ENCODE measurements at places on chromosomes 4 and X.

- no peak for DNase-seq
Measured at GRCh38 chr4:146916479-146917076, 29.1 kb downstream of the TTC29 start.

DNA sequence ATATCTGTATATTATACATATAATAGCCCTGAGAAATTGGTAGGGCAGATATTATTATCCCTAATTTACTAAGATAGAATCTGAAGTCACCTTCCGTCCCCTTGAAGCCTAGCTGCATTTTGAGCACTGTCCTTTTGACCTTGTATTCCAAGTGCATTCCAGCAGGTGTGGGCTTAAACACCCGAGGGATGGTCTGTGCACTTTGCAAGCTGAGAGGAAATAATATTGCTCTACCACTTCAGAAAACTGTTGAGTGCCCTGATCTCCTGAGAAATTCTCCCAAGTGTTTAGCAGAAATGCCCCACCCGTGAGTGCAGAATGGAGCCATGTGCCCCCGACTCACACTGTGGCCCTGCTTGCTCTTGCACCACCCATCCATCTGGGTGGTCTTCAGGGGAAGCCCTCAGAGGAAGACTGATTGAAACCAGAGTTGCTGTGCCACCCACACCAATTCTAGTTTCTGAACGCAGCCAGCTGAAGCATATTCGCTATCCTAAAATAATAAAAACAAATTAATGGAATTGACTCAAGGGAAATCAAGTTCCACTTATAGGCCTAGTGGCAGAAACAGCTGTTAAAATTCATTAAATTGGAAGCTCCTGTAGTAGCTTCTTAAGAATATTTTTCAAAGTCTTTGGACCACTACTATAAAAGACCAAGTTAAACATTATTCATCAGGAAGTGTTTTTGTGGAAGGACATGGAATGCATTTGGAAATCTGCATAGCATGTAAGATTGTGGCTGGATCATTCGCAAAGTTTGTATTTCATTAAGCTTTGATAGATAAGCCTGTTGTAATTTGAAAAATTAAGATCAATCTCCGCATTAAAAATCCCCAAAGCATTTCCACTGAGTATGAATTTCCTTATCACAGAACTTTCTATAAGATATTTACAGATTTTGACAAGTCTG is 41.3 kb upstream of the PRKG2 start:
- no peak for DNase-seq

- no peak for DNase-seq
Measured at GRCh38 chr4:168524006-168524405, 27.2 kb downstream of the PALLD start.

- no peak for DNase-seq
Measured at GRCh38 chrX:103503163-103503852, 16.0 kb downstream of the RAB40A start.

GRCh38 chr4:98662626-98663225 is 4.3 kb upstream of the TSPAN5 start:
- DNase-seq = peak; percentile 26

DNA sequence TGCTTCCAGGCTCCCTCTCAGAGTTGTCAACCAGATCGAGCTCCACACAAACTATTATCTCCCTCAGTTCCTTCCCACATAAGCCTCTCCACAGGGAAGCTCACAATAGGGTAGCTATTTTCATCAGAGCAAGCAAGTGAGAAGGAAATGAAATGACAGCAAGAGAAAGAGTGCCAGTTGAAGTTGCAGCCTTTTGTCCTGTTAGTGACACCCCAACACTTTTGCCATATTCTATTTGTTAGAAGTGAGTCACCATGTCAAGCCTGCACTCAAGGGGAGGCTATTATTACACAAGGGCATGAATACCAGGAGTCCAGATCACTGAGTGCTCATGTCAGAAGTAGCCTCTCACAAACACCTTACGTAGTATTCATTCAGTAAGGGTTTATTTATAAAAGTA is 266.3 kb upstream of the NOCT start:
- no peak for DNase-seq

DNA sequence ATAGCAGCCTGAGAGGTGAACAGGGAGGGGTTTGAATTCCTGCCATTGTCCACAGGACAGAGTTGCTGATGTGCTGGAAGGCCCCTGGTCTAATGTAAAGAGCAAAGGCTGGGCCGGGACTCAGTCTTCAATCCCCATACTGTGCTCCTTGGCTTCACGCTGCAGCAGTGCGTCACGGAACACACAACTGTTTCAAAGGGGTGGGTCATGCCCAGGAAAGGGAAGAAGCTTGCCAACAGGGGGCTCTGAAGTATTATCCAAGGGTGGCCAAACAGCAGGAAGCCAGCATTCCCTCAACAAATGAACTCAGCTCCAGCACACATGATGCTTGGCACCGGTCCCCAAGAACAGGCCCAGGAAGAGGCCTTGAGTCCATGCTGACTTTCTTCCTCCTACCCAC is 122.5 kb downstream of the NFKB1 start:
- DNase-seq = no peak

GRCh38 chrX:2351999-2352995 is 148.5 kb downstream of the DHRSX start:
- no peak for DNase-seq

DNA sequence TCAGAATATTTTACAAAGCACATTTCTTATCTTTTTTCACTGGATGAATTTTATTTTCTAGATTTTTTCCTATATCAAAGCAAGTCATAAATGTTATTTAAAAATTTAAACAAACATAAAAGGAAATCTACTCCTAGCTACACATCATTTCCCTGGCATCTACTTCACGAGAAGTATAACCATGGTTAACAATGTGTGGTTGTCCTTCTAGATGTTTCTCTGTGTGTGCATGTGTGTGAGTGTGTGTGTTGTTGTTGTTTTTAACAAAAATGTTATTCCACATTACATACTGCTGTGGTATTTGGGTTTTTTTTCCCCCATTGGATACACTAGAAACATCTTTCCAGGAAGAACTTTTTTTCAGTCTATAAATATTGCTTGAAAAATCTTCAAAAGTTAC is 103.1 kb downstream of the CHIC2 start:
- no peak for DNase-seq

DNA sequence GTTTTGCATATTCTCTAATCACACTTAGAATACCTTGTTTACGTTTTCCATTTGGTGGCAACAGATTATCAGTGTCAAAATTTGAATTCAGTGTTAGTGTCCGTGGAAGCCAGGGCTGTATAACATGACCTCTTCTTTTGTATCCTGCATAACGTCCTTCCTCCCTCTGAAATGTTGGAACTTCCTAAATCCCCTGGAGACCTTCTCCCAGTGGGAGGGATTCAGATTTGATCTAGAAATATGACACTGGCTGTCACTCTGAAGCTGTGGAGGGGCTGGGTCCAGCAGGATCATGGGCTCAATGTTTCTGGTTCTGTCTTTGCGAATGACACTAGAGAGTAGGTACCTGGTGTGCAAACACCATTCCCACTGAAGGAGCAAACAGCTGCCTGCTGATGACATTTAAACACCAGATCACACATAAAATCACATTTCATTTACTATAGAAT is 850 bp upstream of the CXCL3 start:
- DNase-seq = no peak

- no peak for DNase-seq
Measured at GRCh38 chr4:145153904-145154298, 26.5 kb downstream of the OTUD4 start.

GRCh38 chr4:21512353-21512752 is 436.2 kb downstream of the KCNIP4 start:
- no peak for DNase-seq

DNA sequence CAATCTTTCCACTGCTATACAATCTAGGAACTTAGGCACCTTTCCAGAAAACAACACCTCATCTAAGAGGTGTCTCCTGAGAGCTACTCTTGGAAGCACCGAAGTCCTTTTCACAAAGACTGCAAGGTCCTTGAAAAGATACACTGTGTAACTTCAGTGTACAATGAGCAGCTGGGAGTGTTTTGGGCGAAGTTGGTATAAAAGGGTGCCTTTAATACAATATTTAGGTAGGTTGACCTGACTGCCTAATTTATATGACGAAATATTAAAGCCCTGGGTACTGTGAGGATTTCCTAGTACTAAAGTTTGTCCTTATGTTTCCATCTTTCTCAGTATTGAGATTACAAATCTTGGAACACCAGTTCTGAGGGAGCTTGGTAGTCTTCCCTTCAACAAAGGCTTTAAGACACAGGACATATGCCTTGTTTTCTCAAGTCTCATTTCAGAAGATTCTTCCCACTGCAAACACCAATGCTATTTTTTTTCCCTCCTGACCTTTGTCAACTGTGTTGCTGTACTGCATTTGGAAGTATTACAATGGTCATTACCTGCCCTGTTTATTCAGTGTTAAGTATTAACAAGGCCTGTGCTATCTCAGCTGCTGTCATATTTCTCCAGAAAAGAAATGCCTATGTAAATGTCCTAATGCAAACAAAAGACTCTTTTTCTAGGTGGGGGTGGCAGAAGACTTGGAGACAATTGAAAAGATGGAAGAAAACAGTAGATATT is 134.2 kb downstream of the MAML3 start:
- no peak for DNase-seq

- DNase-seq = peak; percentile 55
Measured at GRCh38 chr4:3074846-3075651, 568 bp downstream of the HTT start.

- no peak for DNase-seq
Measured at GRCh38 chr4:185589067-185589836, 53.9 kb upstream of the PDLIM3 start.

GRCh38 chr4:119980456-119980855 is 86.2 kb downstream of the MAD2L1 start:
- DNase-seq = no peak

DNA sequence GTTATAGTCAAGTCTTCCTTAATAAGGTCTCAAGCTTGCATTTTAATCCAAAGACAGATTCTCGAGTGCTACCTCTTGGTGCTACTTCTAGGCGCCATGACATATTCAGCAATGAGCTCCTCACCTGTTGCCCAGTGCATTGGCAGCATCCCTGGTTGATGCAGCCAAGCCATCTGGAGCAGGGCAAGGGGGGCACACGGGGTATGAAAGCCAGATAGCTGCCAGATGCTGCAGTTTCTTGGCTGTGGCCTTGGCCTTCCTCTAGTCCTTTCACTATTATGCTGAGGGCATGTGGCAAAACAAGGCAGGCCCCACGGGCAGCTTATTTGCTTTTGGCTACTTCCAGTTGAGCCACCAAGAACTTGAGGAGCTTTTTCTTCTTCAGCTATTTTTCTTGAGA is 168.6 kb upstream of the PGRMC2 start:
- no peak for DNase-seq

GRCh38 chr4:55907469-55907868 is 41.3 kb upstream of the CEP135 start:
- DNase-seq = no peak

- no peak for DNase-seq
Measured at GRCh38 chr4:181157647-181158046, 1085.6 kb upstream of the TENM3 start.

- DNase-seq = no peak
Measured at GRCh38 chr4:117084866-117085701, at the start of gene TRAM1L1. Gene TRAM1L1 (minus strand): TSS chr4:117085576. CDS start chr4:117085393, 183 bp downstream.

- no peak for DNase-seq
Measured at GRCh38 chrX:50161127-50161526, 39.7 kb downstream of the AKAP4 start.

GRCh38 chr4:38620527-38621027 is 43.4 kb upstream of the KLF3 start:
- no peak for DNase-seq

DNA sequence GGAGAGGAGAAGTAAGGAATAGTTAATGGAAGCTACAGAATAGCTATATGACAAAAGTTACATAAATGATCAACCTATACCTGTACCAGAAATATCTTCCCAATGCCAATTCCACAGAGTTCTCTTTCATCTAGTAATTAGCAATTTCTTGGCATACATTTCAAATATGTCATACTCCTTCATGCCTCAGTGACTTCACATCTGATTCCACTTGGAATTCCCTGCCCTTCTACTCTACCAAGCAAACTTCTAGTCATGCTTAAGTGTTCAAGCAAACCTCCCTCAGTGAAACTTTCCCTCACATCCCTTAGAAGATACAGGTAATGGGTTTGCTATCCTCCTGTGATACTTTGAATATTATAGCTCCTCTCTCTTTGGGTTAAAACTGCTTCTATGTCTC is 127.1 kb downstream of the KLHL13 start:
- DNase-seq = no peak

- no peak for DNase-seq
Measured at GRCh38 chr4:91502365-91502764, 801.4 kb upstream of the GRID2 start.

GRCh38 chr4:11489453-11490083 is 60.9 kb upstream of the HS3ST1 start:
- peak; percentile 23 for DNase-seq

DNA sequence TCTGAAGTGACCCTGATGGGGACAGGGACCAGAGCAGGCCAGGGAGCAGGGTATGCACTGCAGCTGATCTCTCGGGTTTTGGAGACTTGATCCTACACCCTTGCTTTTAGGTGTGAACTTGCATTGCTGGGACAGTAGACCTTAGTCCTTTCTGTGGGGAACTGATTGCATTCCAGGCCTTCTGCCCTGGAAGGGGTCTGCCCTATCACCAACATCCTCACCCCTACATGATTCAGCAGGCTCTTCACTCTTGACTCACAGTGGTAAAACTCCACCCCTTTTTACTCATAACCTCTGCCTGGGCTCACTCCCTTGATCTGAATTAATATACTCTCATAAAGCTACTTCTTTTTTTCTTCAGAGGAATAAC is 6.6 kb upstream of the DDX60L start:
- DNase-seq = no peak

DNA sequence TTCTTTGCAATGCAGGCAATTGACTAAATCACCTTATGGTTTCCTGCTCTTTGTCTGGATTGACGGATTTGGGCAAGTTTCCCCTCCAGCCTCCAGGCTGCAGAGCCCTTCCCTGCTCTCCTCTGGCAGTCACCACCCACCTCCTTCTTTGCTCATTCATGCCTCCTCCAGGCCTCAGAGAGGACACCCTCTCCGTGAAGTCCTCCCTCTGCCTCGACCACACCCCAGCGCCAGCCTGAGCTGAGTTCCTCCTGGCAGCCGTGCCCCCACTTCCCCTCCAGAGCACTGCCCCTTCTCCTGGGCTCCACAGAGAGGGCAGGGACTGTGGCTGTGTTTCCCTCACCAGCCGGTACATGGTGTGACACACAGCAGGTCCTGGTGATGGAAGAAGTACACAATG is 53.7 kb downstream of the DCTD start:
- DNase-seq = no peak

DNA sequence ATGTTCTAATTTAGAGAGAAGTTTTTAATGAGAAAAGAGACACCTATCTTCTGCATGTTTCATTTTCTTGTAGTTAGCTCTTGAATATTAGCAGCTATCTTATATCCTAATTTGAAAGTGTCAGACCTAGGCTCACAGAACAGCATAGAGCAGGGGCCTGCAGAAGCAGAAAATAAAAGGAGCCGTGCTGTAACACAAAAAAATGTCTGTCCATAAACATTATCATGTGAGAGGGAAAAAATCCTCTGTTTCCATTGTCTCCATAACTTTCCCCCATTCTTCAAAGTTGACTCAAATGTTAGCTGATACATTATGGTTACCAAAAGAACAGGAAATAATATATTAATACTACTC is 329.2 kb upstream of the EPHA5 start:
- DNase-seq = no peak

GRCh38 chr4:98260047-98260578 is 1.1 kb upstream of the RAP1GDS1 start:
- DNase-seq = no peak

- no peak for DNase-seq
Measured at GRCh38 chrX:149363965-149364364, 141.1 kb downstream of the IDS start.
